ENCODE measurements at places on chromosomes 5 and 9.
A peak's percentile ranks its signal among the peaks of the same experiment; 100 is the strongest.

DNA sequence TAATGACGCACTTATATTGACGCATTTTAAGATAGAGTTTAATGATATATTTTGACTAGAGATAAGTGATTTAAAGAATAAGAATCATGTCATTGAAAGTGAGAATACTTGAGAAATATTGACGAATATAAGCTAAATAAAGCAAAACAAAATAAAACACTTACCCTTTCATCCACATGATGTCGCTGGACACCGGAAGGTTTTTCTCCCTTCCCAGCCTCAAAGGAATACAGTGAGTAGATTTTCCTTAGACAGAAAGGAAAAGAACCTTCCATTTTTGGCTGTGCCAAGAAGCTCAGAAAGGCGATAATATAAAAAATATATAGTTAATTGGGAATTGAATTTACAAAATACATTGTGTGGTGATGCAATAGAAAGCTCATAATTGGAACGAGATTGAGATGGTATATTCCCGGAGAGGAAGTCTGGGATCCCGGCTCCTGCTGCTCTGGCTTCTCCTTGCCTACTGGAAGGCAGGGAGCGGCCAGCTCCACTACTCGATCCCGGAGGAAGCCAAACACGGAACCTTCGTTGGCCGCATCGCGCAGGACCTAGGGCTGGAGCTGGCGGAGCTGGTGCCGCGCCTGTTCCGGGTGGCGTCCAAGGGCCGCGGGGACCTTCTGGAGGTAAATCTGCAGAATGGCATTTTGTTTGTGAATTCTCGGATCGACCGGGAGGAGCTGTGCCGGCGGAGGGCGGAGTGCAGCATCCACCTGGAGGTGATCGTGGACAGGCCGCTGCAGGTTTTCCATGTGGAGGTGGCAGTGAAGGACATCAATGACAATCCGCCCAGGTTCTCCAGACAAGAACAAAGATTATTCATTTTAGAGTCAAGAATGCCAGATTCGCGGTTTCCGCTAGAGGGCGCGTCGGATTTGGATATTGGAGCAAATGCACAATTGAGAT, at the start of gene PCDHA5:
Gene PCDHA5 (plus strand): TSS at position 239 of the 906 bp plus-strand sequence.
- DNase-seq: no peak

DNA sequence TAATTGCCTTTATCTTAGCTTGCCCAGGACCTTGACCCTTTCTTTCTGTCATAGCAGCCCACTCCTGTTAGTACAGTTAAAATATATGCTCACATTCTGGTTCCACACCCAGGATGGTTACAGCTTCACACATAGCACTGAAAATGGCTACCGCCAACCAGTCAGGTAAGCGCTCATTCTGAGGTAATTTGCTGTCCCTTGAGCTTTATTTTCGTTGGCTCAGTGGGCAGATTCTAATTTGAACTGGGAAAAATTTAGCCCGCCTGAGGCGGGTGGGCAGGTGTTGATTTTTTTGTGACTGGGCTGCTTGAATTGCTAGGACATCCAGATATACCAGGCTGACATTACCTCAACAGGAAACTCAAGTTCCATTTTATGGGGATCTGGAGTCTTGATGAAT, 137.5 kb downstream of the KCTD16 start:
- no peak for DNase-seq

GRCh38 chr5:131635684-131636572, 899 bp upstream of the RAPGEF6 start:
- DNase-seq: peak; percentile 90

DNA sequence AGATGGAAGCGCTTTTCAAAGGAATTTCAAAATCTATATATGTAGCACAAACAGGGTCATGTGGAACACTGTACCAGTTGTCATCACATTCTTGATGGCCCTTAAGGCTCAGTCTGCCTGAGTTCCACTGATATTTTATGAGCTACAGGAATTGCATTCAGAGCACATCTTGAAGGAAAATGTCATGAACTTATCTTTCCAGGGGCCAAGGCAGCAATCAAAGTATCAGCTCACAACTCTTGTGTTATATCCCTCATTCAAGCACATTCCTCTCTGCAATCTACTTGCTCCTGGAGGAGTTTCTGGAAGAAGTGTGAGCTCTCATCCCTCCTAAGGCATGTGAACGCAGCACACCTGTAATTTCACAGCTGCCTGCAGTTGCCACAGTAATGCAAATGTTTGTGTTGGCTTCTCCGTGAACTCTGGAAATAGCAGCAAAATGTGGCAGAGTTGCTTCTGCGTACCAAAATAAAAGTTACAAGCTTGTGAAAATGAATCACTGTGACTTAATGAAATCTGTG, 89.7 kb upstream of the EQTN start:
- DNase-seq: peak; percentile 59

GRCh38 chr5:153456993-153457392, 33.5 kb upstream of the GRIA1 start:
- DNase-seq: no peak

DNA sequence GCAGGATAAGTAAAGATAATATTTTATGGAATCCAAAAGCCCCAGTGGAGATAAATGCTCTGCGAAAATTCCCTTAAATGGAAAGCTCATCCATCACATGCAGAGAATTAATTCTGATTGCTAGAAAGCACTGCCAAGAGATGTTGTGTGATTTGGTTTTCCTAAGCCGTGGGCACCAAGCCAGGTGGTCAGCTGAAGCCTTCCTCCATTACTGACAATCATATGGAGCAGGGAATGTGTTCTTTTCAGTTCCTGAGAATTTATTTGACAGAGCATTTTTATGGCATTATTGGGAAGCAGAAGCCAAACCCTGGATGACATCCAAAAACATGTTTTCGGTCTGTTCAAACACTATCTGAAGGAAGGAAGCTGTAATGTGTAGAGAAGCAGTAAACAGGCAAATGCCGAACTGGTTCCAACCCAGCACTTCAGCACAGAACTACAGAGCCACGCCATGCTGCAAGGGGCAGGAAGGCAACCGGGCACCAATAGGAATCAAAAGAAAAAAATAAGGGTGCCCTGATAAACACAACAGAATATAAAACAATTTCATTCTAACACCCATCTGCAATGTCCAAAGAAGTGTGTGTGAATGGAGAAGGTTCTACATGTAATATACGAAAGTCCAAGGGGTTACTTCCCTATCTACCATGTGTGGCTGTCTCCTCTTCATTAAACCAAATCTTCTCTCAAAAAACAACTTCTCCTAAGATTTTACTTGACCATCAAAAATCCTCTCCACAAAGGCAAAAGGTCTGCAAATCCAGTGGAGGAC, 12.3 kb downstream of the ARSB start:
- DNase-seq: no peak

DNA sequence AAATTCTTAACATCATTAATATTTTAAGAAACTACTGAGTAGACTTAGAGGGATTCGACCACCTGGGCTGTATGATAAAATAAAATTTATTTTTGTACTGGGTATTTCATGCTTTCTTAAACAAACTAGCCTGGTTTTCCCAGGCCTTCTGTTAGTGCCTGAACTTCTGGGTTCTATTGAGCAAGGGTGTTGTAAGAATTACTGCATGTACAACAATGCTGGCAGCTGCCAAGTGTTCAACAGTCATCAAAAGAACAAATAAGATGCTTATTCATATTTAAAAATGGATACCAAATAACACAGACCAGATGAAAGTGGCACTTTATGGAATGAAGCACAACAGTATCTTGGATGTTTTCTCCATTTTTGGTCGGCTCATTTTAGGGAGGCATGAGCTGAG, 123.2 kb upstream of the FBXL7 start:
- peak; percentile 63 for DNase-seq

GRCh38 chr5:40071870-40072269, 607.8 kb upstream of the PTGER4 start:
- DNase-seq: peak; percentile 30

DNA sequence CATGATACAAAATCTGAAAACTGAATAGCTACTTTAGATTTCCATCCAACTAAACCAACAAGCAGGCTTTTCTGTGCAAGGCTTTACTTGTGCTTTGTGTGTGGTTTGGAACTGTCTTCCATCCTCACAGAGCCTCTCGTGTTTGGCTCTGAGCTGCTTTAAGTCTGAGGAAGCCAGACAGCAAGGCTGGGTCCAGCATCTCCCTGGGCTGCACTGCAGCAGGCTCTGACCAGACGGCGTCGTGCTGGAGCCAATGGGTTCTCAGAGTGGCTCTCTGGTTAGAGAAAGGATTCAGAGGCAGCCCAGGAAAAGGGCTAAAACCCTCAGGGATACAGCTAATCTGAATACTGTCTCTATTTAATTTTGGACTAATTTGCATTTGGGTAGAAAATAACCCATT, 207.9 kb upstream of the EFNA5 start:
- DNase-seq: no peak

DNA sequence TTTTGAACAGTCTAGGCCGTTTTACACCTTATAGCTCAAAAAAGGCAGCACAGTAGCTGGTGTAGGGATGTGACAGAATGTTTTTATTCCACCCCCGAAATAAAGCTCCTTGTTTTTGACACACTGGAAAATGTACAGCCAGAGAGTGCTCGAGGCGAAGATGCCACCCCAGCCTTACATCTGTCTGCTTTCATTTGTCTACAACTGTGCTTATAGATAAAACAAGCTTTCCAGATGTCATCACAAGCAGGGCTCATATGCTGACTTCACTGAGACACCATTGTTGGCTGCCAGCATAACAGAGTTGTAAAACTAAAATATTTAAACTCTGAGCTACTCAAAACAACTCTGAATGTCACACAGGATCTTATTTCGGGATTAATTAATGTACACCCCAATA, 386.3 kb downstream of the BNC2 start:
- no peak for DNase-seq

GRCh38 chr5:130135506-130135905, 231.2 kb downstream of the CHSY3 start:
- DNase-seq: peak; percentile 17

GRCh38 chr9:6909181-6909580, 151.4 kb downstream of the KDM4C start:
- DNase-seq: no peak

GRCh38 chr5:136491806-136492205, 126.5 kb upstream of the TRPC7 start:
- no peak for DNase-seq

DNA sequence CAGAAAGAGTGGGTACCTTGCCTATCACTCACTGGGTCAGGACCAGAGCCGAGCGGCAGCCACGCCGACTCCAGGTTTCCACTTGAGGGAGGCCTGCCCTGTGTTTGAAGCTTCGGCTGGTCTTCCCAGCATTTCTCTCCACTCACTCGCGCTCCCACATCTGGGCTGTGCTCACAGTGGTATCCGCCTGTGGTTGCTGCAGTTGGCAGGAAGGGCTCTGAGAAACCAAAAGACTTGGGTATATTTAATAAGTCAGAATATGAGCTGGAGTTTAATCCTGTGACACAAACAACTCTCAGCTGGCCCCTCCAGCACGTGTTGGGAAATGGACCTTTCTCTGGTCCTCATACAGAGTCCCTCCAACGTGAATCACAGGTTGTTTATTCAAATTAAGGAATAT, 70.9 kb downstream of the SPRY4 start:
- DNase-seq: no peak

GRCh38 chr9:89008055-89008743, 16.9 kb downstream of the S1PR3 start:
- DNase-seq: no peak

DNA sequence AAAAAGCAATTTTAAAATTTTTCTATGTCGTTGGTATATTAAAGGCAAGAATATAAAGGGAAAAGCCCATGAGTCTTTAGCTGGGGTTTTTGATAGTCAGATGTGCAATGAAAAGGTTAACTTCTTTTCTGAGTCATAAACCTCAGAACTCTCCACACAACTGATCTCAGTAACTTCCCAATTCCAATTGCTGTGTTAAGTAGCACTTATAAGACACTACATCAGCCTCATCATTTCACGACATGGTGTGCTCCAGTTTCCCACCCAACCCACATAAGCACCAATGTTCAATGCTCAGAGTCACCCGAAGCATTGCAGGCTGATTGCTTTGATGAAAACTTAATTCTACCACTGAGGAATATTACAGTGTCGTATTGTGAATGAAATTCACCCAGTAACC, 155.8 kb downstream of the TSSK1B start:
- DNase-seq: no peak

DNA sequence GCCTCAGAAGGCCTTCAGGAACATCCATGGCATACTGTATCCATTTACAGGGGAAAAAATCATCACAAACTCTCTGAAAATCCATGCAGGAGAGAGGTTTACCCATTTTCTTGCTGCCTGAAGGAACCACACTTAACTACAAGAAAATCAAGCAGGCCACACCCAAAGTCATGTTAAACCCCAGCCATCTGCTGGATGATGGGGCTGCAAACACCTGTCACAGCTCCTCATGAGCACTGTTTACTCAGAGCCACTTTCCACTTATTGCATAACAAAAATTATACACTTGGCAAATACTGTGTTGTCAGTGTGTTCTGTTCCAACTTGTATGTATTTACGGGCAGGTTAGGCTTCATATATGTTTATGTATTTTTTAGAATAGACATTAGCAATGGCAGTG, 35.8 kb downstream of the PPIC start:
- no peak for DNase-seq

- DNase-seq: peak; percentile 41
Measured at GRCh38 chr9:114925672-114926071, 4.7 kb downstream of the TNFSF8 start.

GRCh38 chr5:8756498-8757084, 789.3 kb downstream of the SEMA5A start:
- peak; percentile 38 for DNase-seq

GRCh38 chr9:4098031-4098430, 201.8 kb downstream of the GLIS3 start:
- peak; percentile 8 for DNase-seq

DNA sequence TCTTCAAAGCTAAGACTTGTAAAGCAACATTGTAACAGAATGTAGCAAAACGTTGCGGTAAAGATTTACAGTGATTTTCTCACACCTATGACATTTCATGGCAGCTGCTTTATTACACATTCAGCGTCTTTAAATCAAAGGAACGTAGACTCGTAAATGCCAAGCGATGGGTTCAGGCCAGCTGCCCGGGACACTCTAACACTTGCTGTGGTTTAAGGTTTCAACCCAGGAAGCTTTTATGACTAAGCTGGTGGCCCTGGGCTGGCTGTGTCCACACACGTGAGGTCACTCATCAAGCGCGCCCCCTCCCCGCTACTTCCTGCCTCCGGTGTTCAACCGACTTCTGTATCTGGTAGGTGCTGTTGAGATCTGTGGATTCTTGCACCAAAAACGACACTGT, 2.5 kb downstream of the SLC6A18 start:
- DNase-seq: no peak

GRCh38 chr5:142221091-142221860, 103.5 kb downstream of the SPRY4 start:
- no peak for DNase-seq

GRCh38 chr5:149824120-149824519, 94.0 kb downstream of the PPARGC1B start:
- DNase-seq: no peak

DNA sequence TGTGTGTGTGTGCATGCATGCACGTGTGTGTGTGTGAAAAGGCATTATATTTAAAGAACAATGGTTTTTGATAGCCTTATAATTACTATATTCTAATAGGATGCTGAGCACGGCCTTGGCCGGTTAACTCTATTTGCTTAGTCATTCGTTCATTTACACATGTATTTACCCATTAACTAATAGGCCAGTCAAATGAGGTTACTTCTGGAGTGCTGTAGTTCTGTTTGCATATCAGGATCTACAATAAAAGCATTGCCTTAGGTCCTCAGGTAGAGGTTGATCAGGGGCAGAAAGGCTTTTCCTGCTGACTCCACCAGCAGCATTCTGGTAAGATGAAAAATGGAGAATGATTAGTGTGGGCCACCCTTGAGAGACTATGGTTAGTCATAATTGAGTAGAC, 219.0 kb downstream of the COMMD10 start:
- DNase-seq: no peak

- peak; percentile 33 for DNase-seq
Measured at GRCh38 chr5:71697967-71698366, 21.1 kb upstream of the CARTPT start.
